ENCODE measurements at places on chromosomes 16 and 17. TPM values are rescaled to one million over a fixed set of nuclear protein-coding genes. Genes with fewer than 3 reads are reported as not detected.

The STX1B gene
- total RNA-seq, result 2.6 TPM

DNA sequence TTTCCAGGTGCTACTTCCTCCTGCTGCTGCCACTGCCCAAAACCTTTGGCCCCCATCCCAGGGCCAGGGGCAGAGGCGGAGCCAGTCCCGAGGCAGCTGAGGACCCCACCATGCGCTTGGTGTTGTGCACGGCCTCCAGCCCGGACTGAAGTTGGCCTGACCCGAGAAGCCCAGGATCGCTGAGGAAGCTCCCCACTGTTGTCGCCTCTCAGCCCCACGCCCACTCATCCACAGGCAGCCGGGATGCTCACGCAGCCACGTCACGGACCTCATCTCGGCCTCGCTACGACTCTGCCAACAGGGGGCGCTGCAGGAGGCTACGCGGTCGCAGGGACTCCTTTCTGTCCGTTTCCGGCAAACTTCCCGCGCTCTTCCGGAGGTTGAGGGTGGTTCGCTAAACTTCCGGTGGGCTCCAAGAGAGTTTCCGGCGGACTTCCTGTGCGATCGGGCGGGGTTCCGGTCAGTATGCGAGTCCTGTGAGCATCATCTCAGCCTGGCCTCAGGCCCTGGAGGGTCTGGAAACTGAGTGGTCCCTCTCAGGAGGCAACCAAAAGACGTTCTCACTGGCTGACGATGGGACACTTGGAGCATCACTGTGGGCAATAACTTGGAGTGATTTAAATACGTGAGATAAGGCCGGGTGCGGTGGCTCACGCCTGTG, 12.4 kb downstream of the ZG16B start:
- H3K36me3 ChIP-seq, result no peaks in the 10 kb centered on the region
- no peak overlapping the region for H3K27ac ChIP-seq
- peaks cover 14% of the 10 kb centered on the region for H3K4me1 ChIP-seq
- DNase-seq, result no peak

The GRN gene
- 313 TPM for total RNA-seq

The ABCA9 gene
- 19.8 TPM for total RNA-seq

DNA sequence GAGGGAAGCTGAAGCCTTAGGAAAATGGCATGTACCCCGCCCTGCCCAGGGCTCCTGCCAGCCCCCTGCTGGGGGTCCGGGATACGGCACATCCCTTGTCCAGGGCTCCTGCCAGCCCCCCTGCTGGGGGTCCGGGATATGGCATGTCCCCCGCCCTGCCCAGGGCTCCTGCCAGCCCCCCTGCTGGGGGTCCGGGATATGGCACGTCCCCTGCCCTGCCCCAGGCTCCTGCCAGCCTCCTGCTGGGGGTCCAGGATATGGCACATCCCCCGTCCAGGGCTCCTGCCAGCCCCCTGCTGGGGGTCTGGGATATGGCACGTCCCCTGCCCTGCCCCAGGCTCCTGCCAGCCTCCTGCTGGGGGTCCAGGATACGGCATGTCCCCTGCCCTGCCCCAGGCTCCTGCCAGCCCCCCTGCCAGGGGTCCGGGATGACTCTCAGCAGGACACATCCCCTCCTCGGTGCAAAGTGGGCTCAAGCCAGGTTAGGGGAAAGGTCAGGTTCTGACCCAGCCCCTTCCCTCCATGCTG, 43.2 kb downstream of the RPH3AL start:
- peaks cover 2% of the 10 kb centered on the region for H3K4me1 ChIP-seq
- no peak overlapping the region for H3K27ac ChIP-seq
- no peak overlapping the region for H3K4me3 ChIP-seq
- H3K36me3 ChIP-seq, result no peaks in the 10 kb centered on the region

GRCh38 chr16:53598511-53599275, 95.7 kb upstream of the AKTIP start:
- DNase-seq, result no peak
- no peaks in the 10 kb centered on the region for H3K27me3 ChIP-seq
- H3K4me1 ChIP-seq, result no peaks in the 10 kb centered on the region
- no peak overlapping the region for H3K27ac ChIP-seq
- H3K4me3 ChIP-seq, result no peak overlapping the region
